ENCODE measurements at places on chromosomes 6 and 20. TPM values are rescaled to one million over a fixed set of nuclear protein-coding genes. Genes with fewer than 3 reads are reported as not detected.

Gene RFX6
- polyA plus RNA-seq: not detected

Gene MOCS1
- polyA plus RNA-seq: 0.26 TPM

Gene EYA2
- not detected for polyA plus RNA-seq

Gene XRN2
- 111 TPM for polyA plus RNA-seq

Gene POLH
- 2.0 TPM for polyA plus RNA-seq

Gene DEFB132
- polyA plus RNA-seq: not detected

Gene OR2B6
- polyA plus RNA-seq: not detected

Gene RALGAPB
- 4.7 TPM for polyA plus RNA-seq

Gene NKAIN4
- polyA plus RNA-seq: not detected

Gene PRDM1
- 1.8 TPM for polyA plus RNA-seq

Gene OXT
- polyA plus RNA-seq: not detected

Gene SLC22A7
- not detected for polyA plus RNA-seq

Gene EPPIN
- not detected for polyA plus RNA-seq

Gene CGAS
- 13.9 TPM for polyA plus RNA-seq

Gene TMEM200A
- not detected for polyA plus RNA-seq

Gene ELOVL2
- polyA plus RNA-seq: not detected

Gene SLC2A10
- not detected for polyA plus RNA-seq

Gene HLA-DRB5
- polyA plus RNA-seq: 168 TPM
